Germinal center (tissue), 1 donor: ENCODE measurements at places on chromosomes 6 and 20.
A peak's percentile ranks its signal among the peaks of the same experiment; 100 is the strongest.

DNA sequence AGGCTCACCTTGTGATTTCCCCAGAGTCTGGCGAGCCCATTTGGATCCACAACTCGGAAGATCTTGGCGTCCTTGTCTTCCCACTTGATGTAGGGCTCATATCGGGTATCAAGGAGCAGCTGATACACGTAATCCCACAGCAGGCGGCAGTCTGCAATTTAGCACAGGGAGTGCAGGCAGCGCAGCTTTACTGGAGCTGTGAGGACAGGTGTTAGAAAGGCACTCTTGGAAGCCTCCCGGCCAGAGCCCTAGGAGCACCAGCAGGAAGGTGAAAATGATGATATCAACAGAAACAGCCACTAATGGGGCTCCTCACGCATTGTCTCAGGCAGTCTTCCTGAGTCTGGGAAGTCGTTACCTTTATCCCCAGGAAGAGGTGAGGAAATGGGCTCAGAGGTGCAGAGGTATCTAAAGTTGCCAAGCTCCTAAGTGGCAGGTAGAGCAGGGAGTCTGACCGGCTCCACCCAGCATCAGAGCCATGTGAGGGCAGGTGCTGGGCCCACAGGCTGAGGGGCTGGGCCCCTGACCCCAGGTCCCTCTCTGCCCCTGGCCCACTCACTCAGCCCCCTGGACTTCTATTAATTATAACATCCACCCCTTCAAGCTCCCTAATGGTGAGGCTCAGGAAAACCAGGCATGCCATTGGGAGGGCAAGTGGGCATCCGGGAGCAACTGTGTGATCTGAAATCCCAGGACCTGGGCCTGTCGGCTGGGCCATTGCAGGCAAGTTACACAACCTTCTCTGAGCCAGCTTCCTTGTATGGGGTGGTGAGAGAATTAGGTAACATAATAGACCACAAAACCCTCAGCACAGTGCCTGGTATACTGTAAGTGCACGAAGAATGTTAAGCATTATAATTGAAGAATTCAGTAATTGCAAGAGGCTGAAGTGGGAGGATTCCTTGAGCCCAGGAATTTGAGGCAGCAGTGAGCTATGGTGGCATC, 18.3 kb downstream of the ETV7 start:
- no peak for DNase-seq

DNA sequence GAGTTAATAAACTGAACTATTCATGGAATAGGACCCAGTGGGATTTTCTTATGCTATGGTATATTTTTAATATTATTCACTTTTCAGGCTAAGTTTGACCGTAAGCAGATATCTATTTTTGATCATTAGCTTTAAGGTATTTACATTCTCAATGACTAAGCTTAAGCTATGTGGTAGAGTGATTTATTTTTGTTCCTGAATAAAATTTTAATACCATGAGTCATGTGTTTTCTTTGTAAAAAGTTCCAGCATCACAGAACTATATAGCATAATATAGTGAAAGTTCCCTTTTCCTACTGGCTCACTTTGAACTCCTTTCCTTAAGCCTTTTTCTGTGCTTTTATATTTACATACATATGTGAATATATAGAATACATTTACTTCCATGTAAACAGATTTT, 75.8 kb downstream of the BCKDHB start:
- no peak for DNase-seq

DNA sequence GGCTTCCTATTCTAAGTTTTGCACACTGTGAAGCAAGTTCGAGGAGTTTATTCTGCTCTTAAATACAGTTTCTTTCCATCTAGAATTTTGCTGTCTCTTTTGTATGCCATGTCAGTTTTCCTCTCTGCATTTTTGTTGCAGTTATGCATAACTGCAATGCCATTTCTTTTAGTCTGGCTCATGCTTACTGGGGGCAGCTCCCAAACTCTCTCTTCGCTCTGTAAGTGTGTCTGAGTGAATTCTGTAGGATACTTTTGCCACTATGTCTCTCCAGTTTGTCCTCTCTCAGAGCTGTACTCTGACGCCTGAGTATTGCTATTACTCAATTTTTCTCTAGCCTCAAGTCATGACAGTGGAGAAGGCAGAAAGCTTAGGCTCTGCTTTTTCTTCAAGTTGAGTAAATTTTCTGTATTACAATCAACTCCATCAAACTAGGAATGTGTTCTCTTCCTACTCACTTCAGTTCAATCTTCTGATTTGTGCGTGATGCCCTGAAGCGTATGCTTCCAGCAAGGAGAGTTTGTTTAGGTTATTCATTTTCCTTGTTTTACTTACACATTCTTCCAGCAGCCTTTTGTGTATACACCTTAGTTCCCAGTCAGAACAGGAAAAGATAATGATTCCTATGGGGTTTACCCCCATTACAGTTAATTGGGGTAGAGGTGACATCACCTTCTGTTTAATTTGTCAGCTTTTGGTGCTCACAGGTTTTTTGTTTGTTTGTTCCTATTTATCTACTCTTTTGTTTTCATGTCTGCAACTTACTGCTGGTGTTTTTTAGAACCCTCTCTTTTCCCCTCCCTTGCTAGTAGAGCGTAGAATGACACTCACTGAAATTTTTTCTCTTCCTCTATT, 430.9 kb downstream of the BCKDHB start:
- no peak for DNase-seq

DNA sequence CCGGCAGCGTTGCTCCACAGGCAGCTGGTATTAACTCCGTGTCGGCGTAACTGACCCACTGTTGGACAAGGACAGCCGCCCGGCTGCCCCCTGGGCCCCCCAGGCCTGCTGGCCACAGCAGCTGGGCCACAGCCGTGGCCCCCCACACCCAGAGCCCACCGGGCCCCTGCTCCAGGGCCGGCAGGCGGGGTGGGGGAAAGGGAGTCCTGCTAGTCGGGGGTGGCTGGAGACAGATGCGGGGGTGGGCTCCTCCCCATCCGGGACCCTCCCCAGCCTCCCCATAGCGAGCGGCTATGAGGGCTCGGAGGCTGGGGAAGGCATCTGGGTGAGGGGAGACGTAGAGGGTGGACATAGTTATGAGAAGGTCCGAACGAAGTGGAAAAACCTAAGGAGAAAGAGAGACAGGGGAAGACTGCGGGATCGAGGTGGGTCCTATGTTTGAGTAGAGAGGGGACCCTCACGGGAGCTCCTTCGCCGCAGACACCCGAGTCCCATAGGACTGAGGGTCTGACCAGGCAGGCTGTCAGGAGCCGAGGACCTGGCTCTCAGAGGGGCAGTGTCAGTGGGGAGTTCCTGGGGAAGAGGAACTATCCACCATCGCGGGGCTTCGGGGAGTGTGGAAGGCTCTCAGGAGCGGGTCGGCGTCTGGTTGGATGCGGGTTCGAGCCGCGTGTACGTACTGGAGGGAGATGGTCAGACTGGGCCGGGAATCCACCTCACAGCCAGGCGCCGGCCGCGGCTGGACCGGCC, 511 bp downstream of the VARS1 start:
- peak; percentile 40 for DNase-seq

- no peak for DNase-seq
Measured at GRCh38 chr20:8527998-8528723, 396.1 kb downstream of the PLCB1 start.

DNA sequence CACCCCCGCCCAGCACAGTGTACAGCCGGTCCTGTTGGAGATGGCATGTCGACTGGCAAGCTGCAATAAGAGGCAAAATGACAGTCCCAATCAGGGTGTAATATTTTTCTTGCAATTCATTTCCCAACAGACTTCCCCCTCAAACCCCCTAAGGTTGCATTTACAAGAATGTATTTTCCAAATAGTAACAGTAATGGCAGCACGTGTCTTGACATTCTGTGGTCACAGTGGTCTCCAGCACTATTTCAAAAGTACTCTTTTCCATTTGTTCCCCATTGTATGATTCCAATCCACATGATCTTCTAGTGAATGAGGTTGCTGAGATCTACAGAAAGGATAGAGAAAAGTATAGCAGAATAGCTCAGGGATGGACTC, 97.8 kb upstream of the CARMIL1 start:
- DNase-seq = no peak

DNA sequence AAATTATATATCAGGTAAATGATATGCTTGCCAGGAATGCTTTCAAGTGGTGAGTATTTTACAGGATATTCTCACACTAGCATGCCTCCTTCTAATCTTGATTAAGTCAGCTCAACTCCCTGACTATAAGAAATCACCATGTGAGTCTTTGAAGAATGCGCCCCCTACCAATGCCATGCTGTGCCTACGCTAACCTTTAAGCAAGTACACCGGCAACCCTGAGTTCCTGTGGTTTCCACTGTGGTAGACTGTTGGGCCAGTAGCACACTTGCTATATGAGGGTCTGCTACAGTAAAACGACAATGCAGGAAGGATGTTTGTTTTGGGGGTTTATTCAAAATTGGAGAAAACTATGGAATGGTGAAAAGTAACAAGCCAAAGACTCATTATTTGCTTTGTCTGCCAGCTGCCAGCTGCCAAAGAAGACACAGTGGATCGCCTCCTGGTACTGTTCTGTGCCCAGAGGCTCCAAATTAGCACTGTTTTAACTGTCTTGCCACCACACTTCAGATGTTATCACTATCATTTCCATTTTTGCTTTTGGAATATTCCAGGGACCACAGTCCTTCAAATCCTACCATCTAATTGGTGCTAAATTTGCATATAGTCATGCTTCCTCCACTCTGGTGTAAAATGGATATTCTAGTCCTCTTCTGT, 333.5 kb downstream of the RNGTT start:
- peak; percentile 33 for DNase-seq

DNA sequence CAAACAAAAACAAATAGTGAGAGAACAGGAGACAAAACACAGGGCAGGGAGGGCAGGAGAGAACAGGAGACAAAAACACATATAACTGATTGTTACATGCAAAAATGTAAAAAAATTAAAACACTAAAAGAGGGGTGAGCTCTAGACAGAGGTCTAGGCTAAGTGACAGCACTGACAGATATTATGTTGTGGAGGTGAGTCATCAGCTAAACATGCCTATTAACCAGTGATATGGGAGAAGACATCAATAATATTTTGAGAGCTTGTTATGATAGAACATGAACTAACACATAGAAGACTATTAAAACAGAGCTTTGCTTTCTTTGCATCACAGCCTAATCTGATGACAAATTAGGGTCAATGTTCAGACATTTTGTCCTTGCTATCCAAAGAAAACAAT, 972.7 kb downstream of the PRIM2 start:
- DNase-seq = no peak

DNA sequence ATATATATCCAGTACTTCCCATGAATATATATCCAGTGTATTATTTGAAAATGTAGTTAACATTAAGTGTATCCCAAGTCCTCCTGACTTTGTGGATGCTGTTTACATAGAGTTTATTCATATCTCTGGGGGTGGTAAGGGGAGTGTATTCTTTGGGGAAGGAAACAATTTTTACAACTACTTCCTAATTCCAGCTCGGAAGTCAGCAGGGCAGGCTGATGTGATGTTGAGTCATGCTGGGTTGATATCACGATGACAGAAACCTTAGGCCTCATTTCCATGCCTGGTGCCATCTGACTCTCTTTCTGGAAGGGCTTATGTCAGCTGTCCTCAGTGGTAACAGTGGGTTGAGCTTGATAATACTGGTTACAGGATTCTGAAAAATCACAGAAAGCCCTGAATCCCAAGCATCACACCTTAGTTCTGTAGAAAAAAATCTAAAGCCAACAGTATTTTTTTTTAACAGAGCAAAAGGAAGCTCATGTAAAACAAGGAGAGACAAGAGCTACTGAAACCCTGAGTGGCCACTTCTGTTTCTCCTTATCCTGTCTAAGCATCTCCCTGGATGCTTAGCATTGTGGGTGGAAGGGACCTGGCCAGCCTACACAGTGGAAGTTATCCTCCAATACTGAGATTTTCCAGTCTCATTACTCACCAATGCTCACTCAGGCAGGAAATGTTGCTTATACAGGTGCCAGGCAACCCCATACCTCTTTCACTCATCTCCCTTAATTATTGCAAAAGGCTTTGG, 75.2 kb upstream of the IYD start:
- DNase-seq = no peak

DNA sequence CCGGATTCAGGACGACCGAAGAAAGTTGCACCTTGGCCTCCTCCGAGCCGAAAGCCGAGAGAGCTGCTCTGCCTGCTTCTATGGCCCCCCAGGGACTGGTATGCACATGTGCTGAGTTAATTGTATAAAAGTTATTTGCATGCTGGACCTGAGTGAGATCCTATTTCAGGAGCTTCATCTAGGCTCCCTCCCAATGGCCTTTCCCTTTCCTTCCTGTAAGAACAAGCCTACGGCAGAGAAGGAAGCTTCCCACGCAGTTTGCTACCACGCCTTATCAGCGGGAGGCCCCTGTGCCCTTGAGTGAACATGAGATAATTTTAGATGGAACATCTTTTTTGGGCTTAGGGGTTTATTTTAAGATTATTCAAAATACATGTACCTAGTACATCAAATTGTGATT, 65.9 kb downstream of the RIN2 start:
- peak; percentile 59 for DNase-seq

GRCh38 chr20:4811661-4812181, 90.0 kb downstream of the PRND start:
- DNase-seq = peak; percentile 62

- no peak for DNase-seq
Measured at GRCh38 chr6:34025861-34026260, 120.0 kb downstream of the GRM4 start.

DNA sequence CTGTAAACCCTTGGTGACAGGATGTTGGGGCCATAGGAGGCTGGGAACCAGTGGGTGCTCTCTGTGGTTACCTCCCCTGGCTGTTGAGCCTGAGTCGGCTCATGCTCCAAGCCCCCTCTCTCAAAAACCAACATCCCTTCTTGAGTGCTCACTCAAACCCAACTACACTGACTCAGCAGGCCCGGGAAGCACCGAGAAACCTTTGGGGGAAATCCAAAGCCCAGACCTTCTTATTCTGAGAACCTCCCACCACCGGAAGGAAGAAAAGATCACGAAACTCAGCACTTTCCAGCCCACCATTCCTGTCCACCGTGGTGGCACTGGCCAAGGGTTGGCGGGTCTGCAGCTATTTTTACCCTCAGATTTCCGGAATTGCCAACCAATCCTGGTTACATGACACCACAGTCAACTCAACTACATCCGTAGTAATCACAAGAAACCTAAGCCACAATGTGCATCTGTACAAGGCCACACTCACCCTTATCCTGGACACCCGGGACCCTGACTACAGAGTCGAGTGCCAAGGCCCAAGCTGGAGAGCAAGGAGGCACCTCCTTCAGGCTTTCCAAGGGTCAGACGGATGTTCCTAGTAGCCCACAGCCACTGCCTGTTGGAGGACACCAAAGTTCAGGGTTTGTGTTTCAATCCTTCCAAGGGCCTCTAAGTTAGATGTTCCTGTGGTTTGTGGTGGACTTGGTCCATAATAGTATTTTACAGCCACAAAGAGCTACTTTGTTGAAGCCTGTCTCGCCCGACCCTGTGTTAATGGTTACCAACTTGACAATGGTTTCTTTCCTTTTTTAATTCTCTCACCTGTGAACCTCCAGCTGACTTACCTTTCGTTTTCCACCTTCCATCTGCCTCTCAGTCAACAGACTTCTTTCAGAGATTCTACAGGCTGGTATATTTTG, 317.0 kb downstream of the CDC5L start:
- no peak for DNase-seq

GRCh38 chr6:131005439-131006016, 57.5 kb downstream of the EPB41L2 start:
- no peak for DNase-seq

- peak; percentile 24 for DNase-seq
Measured at GRCh38 chr6:63278916-63279315, 40.9 kb downstream of the LGSN start.
